ELF-1 (cell line): ENCODE measurements at places on chromosomes 6 and 20.

- no peak for DNase-seq
Measured at GRCh38 chr6:72382602-72383529, 239.0 kb upstream of the KCNQ5 start.

DNA sequence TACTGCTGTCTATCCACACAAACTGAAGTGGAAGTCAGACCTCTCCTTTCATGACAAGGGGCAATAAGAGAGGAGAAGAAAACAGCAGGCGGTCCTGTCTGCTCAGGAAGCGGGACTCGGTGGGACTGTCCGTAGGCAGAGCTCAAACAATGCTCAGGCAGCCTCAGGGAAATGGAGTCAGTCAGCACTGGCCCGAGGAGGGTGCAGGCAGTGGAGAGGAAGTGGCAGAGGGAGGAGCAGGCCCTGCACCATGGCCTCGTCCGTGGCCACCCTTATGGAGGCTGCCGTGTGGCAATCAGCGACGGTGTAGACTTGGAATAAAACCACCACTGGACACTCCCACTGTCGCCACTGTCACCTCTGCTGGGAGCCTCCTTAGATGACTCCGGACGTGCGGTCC, 19.6 kb downstream of the FOXC1 start:
- DNase-seq = peak; percentile 66

GRCh38 chr6:96899019-96899418, 1.3 kb upstream of the NDUFAF4 start:
- no peak for DNase-seq

- no peak for DNase-seq
Measured at GRCh38 chr6:137819740-137820139, 47.3 kb upstream of the TNFAIP3 start.

GRCh38 chr6:119470893-119471542, 121.5 kb upstream of the MAN1A1 start:
- DNase-seq = no peak

DNA sequence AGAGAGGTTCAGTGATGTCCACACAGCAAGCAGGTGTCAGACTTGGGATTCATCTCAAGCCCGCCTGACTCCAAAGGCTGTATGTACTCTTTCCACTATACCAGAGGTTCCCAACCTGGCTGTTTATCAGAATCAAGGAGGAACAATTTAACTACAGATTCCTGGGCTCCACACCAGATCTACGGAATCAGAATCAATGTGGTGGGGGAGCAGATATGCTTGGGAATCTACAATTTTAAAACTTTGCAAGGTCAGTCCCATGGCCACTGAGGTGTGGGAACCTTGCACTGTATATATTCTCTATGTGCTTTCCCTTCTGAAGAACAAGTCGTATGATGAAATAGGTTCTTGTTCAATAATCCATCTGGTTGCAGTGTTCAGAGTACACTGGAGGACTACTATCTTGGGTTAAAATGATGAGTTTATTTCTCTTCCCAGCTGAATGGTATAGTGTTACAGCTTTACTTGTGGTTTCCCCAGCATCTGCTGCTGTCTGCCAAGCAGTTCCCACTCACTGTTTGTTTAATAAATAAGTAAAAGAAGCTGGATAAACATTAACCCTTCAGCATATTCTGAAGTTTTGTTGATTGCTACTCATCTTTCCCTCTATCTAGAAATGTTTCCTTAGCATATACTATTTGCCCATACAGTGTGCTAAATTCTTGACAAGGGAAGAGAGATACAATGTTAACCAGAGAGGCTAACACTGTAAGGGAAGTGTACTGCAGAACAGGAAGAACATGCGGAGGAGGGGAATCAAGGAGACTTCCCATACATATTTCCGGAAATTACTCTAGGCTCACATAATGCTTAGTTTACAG, 9.9 kb downstream of the TTI1 start:
- no peak for DNase-seq

DNA sequence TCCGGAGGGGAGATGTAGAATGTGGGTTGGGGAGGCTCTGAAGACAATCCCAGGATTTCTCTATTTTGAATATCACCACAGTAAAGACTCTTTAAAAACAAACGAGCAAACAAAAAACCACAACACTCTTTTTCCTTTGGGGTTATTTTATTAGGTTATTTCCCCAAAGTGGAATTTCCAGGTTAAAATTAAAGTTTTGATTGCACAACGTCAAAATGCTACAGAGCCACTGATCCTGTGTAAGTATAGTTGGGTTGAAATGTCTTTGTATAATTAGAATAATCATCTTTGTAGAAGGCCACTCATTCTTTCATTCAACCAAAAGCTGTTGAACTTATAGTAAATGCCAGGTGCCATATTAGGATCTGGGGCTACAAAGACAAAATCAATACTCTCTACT, 19.6 kb upstream of the PIM1 start:
- no peak for DNase-seq

DNA sequence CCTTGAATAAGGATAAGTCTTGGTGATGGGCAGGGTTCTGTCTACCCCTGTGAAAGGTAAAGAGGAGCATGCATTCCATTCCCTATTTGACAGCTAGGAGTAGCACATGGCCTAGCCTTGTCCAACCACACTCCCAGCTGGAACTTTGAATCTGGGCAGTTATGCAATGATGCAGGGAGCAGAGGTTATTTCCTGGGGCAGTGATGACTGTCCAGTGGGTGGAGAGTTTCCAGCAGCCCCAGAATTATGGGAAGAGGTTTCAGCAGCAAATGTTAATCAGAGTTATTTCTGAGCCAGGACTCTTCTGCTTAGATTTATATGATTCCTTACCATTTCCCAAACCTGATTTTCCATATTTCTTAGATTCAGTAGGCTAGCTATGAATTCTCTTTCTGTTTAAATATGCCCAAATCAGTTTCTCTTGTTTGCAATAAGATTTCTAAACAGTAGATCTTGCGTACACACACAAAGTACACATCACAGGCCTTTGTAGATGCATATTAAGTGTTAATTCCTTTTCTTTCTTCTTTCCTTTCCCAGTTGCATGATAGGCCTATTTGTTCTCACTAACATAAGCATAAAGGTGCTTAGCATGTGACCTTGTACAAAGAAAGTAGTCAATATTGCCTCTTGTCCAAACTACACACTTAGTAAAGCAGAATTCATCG, 17.3 kb upstream of the TXLNB start:
- DNase-seq = no peak

DNA sequence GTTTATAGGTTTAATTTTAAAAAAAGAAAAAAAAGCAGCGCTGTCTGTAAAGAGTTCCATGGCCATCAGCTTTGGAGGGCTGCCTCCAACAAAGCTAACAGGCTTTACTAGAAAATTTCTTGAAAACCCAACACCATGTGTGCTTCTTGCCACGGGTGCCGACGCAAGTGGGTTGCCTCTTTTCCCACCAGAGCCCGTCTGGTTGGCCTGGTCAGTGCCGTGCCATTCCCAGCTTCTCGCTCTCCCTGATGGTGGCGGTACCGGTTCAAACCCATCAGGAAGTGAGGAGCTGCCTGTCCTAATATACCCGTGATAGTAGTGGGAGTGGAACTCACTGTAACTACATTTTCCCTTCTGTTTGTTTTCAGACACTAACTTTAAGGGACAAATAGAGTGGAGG, 73.7 kb downstream of the CDH4 start:
- no peak for DNase-seq

DNA sequence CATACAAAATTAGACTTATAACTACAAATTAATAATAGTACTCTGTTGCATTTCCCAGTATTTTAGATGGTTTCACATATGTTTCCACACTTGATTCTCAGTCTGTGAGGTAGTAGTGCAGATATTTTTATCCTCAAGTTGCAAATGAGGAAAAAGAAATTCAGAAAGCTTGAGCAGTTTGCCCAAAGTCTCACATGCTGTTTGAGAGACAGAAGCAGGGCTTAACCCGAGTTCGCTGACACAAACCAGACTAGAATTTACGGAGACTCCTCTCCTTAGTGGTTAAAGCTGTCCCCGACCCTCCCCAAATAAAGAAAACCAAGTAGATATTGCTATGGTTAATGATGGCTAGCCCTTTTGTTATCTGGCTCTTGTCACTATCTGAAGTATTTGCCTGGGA, 126.2 kb downstream of the TIAM2 start:
- DNase-seq = no peak

DNA sequence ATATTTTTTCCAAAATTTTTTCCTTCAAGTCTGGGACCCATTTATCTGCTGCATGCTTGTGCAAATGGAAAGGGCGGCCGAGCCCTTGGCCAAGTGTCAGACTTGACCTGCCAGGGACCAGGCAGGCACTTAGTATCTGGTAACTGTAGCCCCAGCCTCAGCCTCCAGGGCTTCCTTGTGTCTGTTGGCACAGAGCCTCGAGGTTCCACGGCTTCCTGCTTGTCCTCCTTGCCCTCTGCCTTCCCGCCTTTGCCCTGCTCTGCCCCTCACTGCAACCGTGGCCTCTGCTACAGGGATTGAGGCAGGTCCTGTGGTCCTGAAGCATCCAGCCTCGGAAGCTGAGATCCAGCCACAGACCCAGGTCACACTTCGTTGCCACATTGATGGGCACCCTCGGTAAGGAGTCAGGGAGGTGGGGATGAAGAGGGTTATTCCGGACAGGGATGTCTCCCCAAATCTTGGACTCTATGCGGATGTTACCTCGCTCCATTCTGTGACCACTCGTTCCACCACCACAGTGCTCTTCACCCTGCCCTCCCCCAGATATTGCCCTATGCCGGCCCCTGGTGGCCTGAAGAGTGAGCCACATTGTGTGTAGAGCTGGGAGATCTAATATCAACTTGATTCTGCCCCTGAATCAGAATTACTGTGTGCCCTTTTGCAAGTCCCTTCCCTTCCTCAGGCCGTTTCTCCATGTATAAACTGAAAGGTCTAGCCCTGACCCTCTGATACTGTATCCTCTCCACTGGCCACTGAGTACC, 41.5 kb upstream of the SRF start:
- DNase-seq = peak; percentile 36

DNA sequence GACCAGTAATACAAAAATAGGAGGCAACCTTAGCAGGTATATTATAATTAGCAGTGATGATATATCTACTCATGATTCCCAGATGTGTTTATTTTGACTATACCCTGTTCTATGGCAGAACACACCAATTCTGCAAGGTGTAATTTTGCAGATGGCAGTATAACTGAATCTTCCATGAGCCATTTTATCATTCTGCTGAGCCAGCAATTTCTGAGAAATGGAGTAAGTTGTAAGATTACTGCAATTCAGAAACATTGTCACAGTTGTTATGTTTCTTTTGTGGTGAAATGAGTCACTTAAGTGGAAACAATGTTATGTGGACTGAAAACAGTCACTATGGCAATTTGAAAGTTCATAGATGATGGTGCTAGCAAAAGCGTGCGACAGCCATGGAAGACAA, 63.7 kb upstream of the RIMS1 start:
- no peak for DNase-seq
